ENCODE measurements at places on chromosomes 7 and 10.

DNA sequence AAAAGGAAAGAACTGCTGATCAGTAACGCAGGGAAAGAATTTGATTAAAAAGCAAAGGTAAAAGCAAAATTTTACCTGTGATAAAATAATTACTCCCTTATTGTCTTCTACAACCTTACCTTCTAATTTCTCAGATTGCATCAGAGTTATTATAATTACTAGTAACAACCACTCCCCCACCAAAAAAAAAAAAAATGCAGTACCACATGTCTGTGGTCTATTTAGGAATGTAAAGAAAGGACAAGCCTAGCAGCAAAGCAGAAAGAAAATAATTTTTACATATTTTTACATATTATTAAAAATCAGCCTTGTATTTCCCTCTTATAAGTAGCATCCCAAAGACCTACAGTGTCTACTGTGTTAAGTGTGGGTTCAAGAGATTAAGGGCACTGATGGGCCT, 430.4 kb downstream of the TFEC start:
- peak; percentile 19 for DNase-seq

GRCh38 chr10:60043561-60044241, 137.3 kb upstream of the CCDC6 start:
- DNase-seq = peak; percentile 14

DNA sequence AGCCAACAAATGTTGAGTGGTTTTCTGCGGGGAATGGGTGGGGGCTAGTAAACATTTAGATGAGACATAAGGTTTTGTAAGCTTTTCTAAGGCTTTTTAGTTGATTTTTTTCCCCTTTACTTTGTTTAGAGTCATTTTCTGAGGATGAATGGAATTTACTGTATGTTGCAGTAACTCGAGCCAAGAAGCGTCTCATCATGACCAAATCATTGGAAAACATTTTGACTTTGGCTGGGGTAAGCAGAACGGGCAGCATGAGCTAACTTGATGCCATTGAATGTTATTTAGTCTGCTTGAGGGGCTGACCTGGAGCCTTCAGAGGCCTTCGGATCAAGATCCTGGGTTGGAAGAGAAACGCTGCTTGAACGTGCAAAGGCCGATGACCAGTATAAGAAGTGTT, 37.3 kb downstream of the FBH1 start:
- DNase-seq = peak; percentile 81

GRCh38 chr10:16968416-16969041, 151.3 kb upstream of the RSU1 start:
- DNase-seq = peak; percentile 83

- DNase-seq = no peak
Measured at GRCh38 chr7:158143196-158144120, 444.2 kb downstream of the PTPRN2 start.

GRCh38 chr10:110859973-110860376, 11.8 kb upstream of the PDCD4 start:
- peak; percentile 86 for DNase-seq

GRCh38 chr7:30988351-30989005, 24.7 kb downstream of the GHRHR start:
- DNase-seq = peak; percentile 80

- no peak for DNase-seq
Measured at GRCh38 chr10:29007748-29008610, 280.9 kb upstream of the LYZL1 start.
